ENCODE measurements at places on chromosomes 1 and 21.

GRCh38 chr1:182972829-182973228, 19.9 kb upstream of the SHCBP1L start:
- no peak for DNase-seq

DNA sequence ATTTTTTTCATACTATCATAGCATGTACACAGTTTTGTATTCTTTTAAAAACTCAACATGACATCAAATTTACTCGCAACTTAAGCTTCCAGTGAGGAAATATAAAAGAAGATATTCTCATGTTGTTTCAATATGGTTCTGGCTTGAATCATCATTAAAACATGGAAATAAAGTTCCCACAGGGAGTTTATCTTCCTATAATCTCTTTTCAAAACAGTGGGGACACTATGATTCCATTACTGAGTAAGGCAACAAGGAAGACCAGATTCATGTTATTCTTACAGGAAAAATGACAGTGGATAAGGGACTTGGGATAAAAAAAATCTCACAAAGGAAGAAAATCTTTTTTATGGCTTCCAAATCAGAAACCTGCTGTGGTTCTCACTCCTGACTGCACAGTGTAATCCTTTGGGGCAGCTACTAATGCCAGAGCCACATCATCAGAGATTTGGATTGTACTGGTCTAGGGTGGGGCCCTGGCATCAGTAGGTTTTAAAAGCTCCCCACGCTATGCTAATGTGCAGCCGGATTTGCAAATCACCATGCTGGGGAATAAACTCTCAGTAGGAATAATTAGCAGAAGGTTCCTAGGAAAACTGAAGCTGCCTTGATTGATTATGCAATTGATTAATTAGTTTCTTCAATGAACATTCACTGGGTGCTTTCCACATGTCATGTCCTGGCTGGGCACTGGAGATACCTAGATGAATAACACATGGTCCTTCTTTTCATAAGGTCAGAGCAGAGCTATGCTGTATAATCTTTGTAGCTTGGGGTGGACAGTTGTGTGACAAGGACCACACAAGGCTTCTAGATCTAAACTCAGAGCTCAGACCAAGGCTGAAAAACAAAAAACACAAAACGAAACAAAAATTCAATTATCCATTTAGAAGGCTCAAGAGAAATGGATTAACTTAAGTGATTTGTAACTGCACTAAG, 71.1 kb upstream of the C8B start:
- DNase-seq: no peak

DNA sequence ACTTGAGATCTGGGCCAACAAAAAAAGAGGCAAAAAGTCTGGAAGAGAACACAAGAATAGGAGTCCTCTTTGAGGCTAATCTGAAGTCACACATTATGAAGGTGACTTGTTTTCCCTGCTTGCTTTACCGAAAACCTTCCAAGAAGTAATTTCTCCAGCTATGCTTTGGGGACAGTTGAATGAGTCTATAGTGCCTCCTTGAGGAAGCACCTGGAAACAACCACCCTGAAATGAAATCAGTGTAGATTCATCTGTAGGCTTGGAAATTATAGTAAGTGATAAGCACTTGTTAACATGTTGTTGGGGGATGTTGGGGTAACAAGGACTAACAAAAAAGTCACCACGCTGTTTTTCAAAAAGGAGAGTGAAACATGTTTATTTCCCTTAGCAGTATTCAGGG, 23.4 kb upstream of the RPTN start:
- no peak for DNase-seq

- DNase-seq: no peak
Measured at GRCh38 chr1:185349556-185349955, 32.5 kb upstream of the IVNS1ABP start.

DNA sequence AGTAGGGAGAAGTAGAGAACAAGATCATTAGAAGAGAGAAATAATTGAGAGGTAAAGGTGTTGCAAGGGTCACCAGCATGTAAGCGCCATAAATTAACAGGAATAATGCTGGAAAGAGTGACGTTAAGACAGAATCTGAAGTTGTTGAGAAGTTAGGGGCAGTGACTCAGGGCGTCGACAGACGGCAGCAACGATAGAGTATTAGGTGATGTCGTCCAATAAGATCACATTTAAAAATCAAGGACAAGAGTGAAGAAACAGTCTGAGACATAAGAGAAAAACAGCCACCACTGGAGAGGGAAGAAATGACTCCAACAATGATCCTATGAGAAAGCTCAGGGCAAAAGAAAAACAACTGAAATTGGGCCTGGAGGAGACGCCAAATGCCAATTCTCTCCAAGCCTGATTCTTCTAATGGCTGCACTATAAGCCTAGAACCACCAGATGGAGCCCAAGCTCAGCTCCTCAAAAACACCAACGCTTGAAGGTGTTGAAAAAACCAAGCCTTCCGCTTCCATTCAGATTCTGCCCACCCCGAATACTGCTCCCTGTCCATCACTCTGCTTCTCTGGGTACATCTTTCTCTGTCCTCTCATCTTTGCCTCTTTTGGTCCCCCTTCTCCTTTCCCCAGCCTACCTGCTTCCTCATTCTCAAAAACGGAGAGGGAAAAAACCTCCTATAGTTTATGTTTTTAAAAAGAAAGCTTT, 70.0 kb downstream of the LUZP1 start:
- peak; percentile 58 for DNase-seq

GRCh38 chr1:197319631-197320030, 51.6 kb downstream of the CRB1 start:
- no peak for DNase-seq

GRCh38 chr21:27062443-27062842, 95.6 kb upstream of the ADAMTS5 start:
- no peak for DNase-seq

GRCh38 chr1:97906567-97907241, 14.1 kb downstream of the DPYD start:
- no peak for DNase-seq

DNA sequence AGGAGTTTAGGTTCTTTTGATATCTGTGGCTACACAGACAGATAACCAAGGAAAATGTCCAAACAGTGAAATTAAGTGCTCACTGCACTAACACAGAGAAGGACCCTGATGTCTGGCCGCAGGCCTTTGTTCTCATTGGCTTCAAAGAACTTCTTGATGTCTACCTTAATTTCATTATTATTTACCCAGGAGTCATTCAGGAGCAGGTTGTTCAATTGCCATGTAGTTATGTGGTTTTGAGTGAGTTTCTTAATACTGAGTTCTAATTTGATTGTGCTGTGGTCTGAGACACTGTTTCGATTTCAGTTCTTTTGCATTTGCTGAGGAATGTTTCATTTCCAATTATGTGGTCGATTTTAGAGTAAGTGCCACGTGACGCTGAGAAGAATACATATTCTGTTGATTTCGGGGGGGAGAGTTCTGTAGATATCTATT, 15.2 kb upstream of the LGALS8 start:
- DNase-seq: no peak

DNA sequence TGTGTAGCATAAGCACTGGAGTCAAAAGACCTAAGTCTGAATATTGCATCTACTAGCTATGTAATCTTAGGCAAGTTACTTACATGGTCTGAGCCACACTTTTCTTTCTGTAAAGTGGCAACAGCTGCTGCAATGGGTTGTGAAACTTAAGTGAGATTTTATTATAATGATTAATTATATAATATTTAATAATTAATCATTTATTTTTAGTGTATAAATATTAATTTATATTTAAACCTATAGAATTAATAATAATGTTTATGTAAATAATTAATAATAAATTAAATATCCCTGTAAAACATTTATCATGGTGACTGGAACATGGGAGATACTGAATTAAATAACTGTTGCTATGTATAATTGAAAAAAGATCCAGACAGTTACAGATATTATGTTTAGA, 180.3 kb downstream of the LRRC40 start:
- no peak for DNase-seq

DNA sequence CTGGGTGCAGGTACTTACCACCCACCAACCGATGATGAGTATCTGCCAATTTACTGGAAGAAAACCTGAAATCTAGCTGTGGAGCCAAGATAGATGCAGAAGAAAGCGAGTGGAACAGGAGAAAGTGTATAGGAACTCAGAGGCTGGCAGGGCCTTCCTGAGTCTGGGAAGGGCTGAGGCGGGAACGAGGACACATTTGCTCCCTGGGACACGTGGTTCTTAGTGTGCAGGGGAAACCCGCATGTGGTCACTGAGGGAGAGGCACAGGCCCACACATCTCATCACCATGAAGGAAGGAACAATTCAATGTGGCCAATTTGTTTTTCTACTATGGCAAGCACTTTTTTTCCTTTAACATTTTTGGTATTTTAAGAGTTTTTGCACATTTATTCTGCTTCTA, 8.2 kb downstream of the RYR2 start:
- DNase-seq: no peak

GRCh38 chr1:181318022-181318857, 165.1 kb upstream of the CACNA1E start:
- DNase-seq: no peak

DNA sequence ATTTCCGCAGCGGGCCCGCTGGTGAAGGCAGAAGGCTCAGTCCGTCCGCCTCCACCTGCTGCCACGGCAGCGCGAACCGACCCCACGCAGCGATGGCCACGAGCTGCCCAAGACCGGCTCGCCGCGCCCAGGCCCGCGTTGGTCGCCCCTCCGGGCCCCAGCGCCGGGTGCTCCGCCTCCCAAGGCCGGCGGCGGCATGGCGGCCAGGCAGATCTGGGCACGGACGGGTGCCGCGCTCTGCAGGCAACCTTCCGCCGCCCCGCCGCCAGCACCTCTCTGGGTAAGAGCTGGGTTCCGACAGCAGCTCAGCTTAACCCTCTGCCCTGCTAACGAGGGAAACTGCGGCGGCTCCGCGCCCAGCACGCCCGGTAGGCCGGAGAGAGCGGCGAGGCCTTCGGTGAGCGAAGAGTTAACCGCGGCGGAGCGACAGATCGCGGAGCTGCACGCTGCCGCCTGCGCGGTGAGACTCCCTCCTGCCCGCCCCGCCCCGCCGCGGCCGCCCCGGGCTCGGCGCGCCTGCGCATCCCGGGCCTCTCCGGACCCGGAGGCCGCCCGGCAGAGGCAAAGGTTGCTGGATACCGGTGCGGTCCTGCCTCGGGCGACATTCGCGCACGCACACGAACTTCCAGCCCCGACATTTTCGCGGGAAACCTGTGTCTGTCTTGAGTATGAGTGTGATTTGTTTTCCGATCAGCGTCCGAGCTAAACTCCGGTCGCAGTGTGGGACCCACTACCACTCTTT, at the start of gene C1orf53:
Gene C1orf53 (plus strand): TSS at position 177 of the 742 bp plus-strand sequence. CDS start 20 bp downstream, at position 197.
- DNase-seq: peak; percentile 83

DNA sequence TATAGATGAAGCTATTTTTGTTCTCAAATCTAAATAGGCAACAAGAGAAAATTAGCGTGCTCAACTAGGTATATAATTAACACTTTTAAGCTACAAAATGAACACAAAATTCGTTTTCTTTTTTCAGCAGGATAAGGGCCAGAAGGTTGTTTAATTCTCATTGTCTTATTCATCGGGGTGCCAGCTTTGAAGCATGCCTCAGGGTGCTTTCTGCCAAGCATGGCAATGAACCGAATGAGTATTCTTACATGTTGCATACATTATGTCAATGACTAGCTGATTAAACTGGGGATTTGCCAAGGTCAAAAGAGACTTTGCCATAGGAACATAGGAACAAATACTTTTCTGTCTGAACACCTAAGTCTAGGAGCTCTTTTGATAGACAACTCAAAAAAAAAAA, 102.0 kb upstream of the MAP1LC3C start:
- DNase-seq: no peak

DNA sequence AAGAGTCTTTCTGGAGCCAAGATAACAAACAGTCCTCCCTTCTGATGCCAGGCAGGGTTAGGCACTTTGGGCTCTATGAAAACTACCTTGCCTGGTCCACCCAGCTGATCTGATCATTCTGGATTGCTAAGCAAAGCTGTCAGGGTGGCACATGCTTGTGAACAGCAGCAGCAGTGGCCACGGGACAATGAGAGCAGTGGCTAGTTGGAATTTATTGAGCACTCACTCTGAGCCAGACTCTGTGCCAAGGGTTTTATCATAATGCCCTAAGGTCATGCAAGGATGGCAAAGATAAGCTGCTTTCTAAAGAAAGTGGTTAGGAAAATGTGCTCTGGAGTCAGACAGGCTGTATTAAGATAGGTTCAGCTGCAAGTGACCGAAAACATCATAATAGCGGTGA, 390.4 kb upstream of the VAMP3 start:
- DNase-seq: no peak

DNA sequence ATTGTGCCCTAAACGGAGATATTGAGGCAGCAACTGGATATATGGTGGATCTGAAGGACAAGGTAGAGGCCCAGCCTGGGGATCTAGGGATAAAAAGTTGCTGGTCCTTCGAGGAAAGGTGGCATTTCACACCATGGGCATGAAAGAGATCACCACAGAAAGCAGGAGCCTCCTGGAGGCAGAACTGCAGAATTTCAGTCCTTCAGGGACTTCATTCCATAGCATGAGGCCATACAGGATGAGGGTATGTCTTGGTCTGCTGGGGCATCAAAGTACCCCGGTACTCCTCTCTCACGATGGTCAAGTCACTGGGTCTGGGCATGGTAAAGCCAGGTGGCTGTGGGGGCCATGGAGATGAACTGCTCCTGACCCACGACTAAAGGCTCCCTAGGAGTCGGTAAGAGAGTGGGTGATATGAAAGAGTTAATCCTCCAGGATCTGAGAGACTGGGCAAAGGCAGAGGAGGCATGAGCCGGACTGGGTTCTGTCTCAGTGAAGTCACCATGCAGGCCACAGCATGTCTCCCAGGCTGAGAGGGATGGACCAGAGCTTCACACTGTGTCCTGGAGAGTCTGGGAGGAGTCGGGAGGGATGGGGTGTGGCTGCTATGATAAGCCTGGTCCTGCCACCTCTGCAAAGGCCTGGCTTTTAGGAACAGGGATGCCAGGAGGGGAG, 5.8 kb upstream of the SPRR5 start:
- no peak for DNase-seq

GRCh38 chr1:54016343-54017282, 1.4 kb downstream of the LDLRAD1 start:
- no peak for DNase-seq

DNA sequence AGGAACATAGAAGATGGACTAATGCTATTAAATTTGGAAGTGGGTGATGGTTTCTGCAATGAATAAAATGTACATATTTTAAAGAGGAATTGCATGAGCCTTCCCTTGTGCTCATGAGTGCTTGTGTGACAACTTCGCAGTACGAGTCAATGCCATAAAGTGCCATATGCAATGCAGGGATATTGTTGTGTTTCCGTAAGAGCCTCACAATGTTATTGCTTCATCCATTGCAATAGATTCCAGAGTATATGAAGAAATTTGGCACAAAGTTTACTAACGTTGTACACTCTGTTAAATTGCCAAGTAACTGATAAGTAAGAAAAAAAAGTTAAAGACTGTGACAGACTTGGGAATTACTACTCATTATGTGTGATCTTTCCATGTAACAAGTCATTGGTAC, 22.3 kb downstream of the BTG3 start:
- no peak for DNase-seq

DNA sequence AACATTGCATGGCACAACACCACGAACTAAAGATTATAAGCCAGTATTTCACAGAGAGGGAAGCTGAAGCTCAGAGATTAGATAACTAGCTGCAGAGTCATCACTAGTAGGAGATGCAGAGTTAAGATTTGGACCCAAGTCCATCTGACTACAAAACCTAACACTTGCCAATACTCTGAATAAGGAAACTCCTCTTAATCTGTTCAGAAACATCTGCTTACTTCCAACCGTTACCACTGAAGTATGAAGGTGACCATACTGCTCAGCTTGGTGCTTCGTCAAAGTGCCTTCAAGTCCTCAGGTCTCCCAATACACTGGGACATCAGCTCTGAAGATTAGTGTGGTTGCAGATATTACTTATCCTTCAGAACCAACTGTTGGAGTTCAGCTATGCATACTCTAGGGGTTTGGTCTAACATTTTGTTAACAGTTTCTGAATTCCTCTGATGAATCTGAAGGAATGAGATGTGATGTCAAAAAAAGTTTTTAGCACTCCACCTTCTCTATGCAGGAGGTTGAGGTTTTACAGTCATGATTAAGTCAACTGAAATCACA, 179.6 kb downstream of the TPR start:
- DNase-seq: no peak
